Hindlimb muscle (tissue), 1 donor: ENCODE measurements at places on chromosomes 2 and 18. TPM values are rescaled to one million over a fixed set of nuclear protein-coding genes. Genes with fewer than 3 reads are reported as not detected.
A peak's percentile ranks its signal among the peaks of the same experiment; 100 is the strongest.

GRCh38 chr18:66550366-66550765, 53.5 kb downstream of the CDH19 start:
- DNase-seq = no peak

- DNase-seq = no peak
These were observed 19.4 kb downstream of the RRM2 start for GRCh38 chr2:10141736-10142639.

The ERMN gene
- not detected for polyA plus RNA-seq

- DNase-seq = no peak
These were observed 298.8 kb downstream of the TNS1 start for GRCh38 chr2:217703999-217704398.

The ZNF519 gene
- 6.5 TPM for polyA plus RNA-seq

The KCNJ3 gene
- polyA plus RNA-seq = 0.79 TPM

GRCh38 chr18:35005963-35006577, 35.1 kb upstream of the MAPRE2 start:
- DNase-seq = peak; percentile 65

The MATN3 gene
- 1.1 TPM for polyA plus RNA-seq

- DNase-seq = no peak
These were observed 142.9 kb upstream of the MEX3C start for GRCh38 chr18:51340332-51340731.

The UGT1A9 gene
- polyA plus RNA-seq = not detected

The TUBB8B gene
- not detected for polyA plus RNA-seq

- no peak for DNase-seq
These were observed 583.0 kb downstream of the THSD7B start for GRCh38 chr2:137348301-137348700.

GRCh38 chr2:201833781-201834180, 27.4 kb downstream of the CDK15 start:
- no peak for DNase-seq

The OTOF gene
- polyA plus RNA-seq = 15.7 TPM

GRCh38 chr2:238022594-238023157, 38.1 kb upstream of the SCLY start:
- no peak for DNase-seq

The TMEM200C gene
- polyA plus RNA-seq = 0.43 TPM

DNA sequence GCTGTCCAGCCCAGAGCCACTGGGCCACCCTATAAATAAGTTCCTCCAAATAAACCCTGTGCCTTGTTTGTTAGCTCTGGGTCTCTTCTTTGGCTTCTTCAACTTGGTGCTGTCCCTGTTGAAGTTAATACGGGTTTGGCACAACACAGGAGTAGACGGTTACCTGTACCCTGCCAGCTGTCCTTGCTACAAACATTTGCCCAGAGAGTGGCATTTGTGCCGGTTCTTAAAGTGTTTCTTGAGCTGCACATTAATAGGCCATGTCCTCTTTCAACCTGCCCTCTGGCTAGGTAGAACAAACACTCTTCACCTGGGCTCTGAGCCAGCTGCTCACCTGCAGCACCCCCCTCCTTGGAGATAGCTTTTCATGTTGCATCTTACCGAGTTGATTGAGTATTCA, 139.2 kb downstream of the NEDD4L start:
- no peak for DNase-seq

GRCh38 chr18:77334876-77335275, 85.2 kb downstream of the GALR1 start:
- DNase-seq = no peak

- no peak for DNase-seq
These were observed 34.6 kb upstream of the SP3 start for GRCh38 chr2:173999724-174000123.

- DNase-seq = no peak
These were observed 1.7 kb downstream of the WIPF1 start for GRCh38 chr2:174595891-174596397.

DNA sequence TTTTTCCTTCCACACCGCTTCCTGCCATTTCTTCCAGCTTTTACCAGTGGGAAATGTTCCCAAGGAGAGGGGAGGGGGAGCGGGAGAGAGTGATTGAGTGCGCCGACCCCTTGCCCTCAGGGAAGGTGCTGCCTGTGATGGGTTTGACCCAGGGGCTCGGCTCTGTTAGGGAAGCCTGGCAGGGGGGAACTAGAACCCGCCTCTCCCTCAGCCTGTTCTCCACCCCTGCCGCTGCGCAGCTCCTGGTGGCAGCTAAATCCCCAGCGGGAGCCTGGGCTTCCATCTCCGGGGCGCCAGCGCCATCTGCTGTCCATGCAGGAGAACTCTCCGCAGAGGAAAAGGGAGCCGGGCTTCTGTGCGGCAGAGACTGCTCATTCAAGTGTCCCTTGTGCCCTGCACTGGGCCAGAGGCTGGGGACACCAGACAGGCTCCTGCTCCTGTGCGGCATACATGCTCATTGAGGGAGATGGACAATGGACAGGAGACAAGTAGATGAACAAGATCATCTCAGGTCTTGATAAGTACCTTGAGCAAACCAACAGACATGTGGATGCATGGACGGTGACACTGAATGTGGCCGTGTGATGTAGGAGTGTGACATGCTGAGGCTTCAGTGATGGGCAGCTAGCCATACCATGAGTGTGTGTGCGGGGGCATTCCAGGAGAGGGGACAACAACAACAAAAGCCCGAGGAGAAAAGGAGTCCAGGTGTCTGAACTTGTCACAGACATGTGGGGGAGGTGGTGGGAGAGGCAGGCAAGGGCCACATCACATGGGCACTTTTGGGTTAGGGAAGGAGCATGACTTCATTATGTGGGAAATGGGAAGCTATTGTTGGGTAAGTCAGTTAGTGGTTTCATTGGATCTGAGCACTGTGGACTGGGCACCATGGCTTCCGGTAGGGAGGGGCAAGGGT, 13.3 kb downstream of the CHPF start:
- peak; percentile 86 for DNase-seq

GRCh38 chr18:78738076-78738690, 241.4 kb upstream of the SALL3 start:
- no peak for DNase-seq

The CNDP1 gene
- polyA plus RNA-seq = 0.31 TPM

The ABCG5 gene
- not detected for polyA plus RNA-seq

The NOSTRIN gene
- 9.6 TPM for polyA plus RNA-seq

- DNase-seq = no peak
These were observed 879 bp upstream of the ADAM23 start for GRCh38 chr2:206442474-206442832.

- DNase-seq = no peak
These were observed 8.6 kb downstream of the CYS1 start for GRCh38 chr2:10071595-10071994.

DNA sequence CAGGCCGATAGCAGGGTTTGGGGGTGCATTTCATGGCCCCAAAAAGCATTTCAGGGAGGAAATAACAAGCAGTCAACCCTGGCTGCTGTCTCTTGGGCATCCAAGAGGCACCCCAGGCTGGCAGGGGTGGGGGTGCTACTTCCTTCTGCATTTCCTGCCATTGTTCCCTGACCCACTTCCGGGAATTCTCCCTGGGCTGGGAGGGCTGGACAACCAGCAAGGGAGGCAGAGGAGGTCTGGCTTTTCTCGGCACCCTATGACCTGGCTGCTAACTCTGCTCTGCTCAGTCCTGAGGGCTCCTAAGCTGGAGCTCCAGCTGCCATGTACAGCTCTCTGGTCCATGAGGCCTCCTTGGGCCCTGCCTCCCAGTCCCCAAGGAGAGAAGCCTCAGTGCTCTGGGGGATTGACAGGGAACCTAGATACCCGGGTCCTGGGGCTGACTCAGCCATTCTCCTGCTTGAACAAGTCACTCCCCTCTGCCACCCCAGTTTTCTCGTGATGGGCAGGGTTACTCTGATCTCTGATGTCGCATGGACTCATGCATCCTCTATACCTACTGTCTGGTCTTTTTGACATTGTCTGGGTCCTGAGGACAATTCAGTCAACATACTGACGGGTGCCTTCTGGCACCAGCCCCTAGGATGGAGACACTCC, 47.2 kb downstream of the DYSF start:
- no peak for DNase-seq

DNA sequence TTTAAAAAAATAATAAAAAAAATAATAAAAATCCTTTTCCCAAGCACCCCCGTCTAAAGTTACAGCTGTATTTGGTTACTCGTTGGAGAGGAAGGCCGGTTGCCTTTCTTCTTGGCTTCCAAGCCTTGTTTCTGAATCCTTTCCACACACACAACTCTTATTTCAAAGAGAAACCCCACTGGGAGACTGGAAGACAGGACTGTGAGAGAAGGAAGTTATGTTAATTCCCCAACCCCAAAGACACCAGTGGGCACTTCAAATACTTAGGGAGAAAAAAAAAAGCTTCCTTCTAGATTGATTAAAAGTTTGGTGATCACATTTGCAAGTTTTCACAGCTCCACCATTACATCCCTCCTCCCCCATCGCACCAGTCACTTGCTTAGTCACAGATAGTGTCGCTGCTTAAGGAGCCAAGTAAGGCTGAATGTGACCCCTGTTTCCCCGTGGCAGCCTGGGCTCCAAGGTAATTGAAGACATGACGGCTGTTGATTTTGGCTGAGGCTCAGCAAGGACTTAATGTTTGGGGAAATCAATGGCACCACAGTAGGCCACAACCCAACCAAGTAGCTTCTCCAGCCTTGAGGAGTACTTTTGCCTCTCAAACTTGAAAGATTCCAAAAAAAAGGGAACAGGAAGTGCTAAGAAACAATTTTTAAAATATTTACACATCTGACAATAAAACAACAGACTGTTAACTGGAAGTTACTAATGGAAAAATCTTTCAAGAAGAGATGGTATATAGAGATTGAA, 40.8 kb upstream of the FRZB start:
- DNase-seq = no peak

- peak; percentile 68 for DNase-seq
These were observed 77.0 kb upstream of the SERTAD2 start for GRCh38 chr2:64730551-64731262.

GRCh38 chr2:127560201-127560930, 24.9 kb downstream of the MYO7B start:
- no peak for DNase-seq

GRCh38 chr2:26346454-26347053, at the start of gene ADGRF3:
Gene ADGRF3, minus strand, starts transcription at chr2:26346789. Its CDS starts 555 bp downstream, at chr2:26346234.
- DNase-seq = peak; percentile 32

DNA sequence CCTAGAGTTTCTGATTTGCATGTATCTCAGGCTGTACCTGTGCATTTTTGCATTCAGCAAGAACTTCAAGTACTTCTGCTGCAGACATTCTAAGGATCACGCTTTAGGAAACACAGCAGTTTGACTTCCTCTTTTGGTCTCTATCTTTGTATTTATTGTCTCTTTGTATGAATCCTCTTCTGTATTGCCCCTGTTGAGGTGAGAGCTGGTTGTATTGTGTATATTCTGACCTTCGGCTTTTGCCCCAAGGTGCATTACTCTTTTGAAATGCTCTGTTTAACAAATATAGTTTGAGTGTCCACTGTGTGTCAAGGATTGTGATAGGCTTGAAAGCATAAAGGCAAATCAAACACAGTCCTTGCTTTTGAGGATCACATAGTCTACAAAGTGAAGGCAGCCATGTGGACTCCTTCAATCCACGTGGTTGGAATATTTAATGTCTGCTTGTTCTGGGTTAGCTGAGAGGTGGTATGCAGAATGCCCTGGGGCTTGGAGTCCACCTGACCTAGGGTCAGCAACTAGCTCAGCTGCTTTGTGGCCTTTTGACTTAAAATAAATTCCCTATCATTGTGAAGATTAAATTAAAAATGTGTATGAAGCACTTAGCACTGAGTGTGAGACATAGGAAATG, 108.1 kb downstream of the LYPD6 start:
- DNase-seq = no peak

The LINC00305 gene
- not detected for polyA plus RNA-seq

DNA sequence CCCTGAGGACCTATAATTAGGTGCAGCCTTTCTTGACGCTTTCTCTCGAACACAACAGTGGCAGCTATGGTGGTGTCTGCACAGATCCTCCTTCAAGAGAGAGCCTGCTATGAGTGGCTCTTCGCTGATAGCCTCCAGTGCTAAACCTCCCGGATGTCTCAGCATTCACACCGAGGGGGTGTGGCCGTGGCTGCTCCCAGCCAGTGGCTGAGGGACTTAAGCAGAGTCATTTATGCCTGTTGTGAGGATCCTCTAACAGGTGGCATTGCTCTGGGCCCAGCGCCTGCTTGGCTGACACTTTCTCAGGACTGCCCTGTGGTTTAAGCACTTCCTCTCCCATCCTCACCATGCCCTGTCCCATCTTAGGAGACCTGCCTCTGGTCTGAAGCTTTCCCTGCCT, 592.0 kb upstream of the LRRTM1 start:
- no peak for DNase-seq

The IL1R2 gene
- 0.31 TPM for polyA plus RNA-seq

- DNase-seq = no peak
These were observed 589.9 kb downstream of the XIRP2 start for GRCh38 chr2:167478196-167478595.

- peak; percentile 23 for DNase-seq
These were observed 329.5 kb downstream of the PAX3 start for GRCh38 chr2:221969087-221969829.

DNA sequence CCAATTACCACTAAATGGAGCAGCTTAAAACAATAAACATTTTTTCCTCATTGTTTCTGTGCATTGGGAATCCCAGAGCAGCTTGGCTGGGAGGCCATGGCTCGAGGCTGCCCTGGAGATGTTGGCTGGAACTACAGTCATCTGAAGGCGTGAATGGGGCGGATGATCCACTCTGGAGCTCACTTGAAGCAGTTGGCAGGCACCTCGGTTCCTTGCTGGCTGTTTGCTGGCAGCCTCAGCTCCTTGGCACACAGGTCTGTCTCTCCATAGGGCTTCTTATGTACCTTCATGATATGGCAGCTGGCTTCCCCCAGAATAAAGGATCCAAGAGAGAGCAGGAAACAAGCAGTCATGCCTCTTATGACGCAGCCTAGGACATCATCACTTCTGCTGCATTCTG, 227.0 kb upstream of the COPS8 start:
- DNase-seq = no peak

DNA sequence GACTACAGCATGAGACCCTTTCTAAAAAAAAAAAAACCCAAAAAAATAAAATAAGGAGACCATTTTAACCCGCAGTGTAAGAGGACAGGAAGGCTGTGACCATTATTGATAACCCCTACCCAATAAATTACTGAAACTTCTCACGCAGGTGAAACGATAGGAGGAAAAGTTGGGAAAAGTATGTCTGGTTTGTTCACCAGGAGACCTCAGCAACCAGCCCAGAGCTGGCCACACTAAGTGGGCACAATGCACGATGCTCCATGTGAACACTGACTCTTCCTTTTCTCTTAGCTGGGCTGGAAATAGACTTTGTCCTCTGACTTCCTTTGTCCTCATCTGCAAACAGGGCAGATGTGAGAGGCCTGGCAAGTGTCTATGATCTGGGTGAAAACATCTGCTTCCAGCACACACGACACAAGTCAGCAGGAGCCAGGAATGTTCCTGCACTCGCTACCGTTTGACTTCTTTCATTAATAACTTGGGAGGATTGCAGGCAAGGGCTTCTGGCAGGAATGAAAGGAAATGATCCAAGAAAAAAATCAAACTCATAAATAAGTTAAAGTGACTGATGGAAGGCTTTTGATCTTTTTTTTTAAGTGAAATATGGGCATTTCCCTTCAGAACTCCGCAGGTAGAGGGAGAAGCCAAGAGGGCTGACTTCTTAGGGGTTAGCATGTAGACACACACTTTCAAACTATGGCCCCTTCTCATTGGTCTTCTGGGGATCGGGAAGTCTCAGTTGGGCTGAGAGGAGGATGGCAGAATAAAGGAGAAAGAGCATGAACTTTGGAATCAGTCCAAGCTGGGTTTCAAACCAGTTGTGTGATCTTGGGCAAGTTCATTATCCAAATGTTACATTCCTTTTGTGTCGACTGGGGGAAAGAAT, 137.4 kb upstream of the MYCN start:
- DNase-seq = no peak

The UGGT1 gene
- polyA plus RNA-seq = 29.7 TPM

GRCh38 chr2:46992776-46993175, 77.2 kb upstream of the MCFD2 start:
- no peak for DNase-seq

GRCh38 chr2:160575368-160575767, 81.8 kb upstream of the RBMS1 start:
- no peak for DNase-seq
